ENCODE measurements at places on chromosomes 7 and 10.
A peak's percentile ranks its signal among the peaks of the same experiment; 100 is the strongest.

DNA sequence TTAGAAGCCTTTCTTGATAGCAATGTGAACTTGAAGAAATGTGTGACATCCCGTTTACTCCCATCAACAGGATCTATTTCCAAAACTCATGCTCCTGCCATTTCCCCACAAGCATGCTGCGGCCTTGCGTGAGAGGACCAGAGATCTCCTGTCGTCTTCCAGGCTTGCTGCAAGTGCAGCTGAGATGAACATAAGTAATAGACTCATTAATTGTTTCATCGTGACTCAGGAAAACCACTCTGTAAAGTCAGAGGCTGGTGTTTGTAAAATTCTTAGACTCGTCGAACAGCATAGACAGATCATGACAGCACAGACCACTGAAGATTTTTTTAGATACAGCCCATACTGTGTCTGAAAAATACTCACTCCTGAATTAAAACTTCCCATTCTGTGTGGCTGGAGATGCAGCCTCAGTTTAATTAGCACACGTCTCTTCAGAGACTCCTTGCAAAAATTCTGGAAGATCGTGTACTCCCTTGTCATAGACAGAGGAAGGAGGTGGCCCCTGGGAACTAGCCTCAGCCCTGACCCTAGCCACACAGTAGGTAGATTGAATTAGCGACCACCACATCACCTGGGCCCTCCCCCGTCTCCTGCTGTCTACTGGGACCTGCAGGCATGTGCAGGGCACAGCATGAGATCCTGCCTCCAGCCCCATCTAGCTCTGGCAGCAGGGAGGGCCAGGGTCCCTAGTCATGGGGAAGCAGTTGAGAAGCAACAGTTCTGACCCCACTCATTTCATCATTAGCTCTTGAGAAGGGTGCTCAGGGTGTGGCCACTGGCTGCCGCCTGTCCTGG is 226.0 kb downstream of the CELF2 start:
- no peak overlapping the region for H3K4me3 ChIP-seq
- peaks cover 33% of the 10 kb centered on the region for H3K4me1 ChIP-seq
- no peak for DNase-seq

DNA sequence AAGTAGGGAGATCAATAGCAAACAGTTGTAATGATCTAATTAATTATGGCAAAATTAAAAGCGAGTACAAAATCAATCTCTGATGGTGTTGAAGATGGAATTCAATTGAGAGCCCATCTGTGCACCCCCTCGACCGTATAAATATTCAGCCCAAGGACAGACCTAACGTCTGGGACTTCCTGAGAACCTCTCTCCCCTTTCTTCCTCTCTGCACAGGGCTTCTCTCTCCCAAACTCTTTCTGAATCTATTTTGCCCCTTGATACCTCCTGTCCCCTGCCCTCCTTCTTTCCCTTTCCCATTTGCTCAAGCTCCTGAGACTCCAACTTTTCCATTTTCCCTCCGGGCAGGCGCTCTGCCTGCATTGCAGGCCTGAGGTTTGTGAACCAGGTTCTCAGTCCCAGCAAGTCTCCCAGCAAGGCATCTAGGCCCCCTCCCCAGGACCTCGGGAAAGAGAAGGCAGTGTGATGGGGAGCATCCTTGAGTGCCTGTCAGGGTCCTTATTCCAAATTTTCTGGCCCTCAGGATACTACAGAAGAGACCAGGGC is 8.5 kb upstream of the PAX2 start:
- H3K27ac ChIP-seq = no peak overlapping the region
- no peaks in the 10 kb centered on the region for H3K36me3 ChIP-seq
- peak overlapping the region; percentile 61 for H3K4me3 ChIP-seq
- no peak for DNase-seq

- H3K27me3 ChIP-seq = peaks cover 4% of the 10 kb centered on the region
- no peak for DNase-seq
- peaks cover 6% of the 10 kb centered on the region for H3K4me1 ChIP-seq
- no peaks in the 10 kb centered on the region for H3K36me3 ChIP-seq
- H3K4me3 ChIP-seq = no peak overlapping the region
Observed at GRCh38 chr7:74362266-74362665, 73.1 kb downstream of the CLIP2 start.

- H3K27me3 ChIP-seq = peaks cover 2% of the 10 kb centered on the region
- no peak for DNase-seq
- H3K36me3 ChIP-seq = no peaks in the 10 kb centered on the region
- H3K4me1 ChIP-seq = no peaks in the 10 kb centered on the region
- no peak overlapping the region for H3K27ac ChIP-seq
- H3K4me3 ChIP-seq = no peak overlapping the region
Observed at GRCh38 chr7:82778021-82778420, 334.4 kb upstream of the CACNA2D1 start.

DNA sequence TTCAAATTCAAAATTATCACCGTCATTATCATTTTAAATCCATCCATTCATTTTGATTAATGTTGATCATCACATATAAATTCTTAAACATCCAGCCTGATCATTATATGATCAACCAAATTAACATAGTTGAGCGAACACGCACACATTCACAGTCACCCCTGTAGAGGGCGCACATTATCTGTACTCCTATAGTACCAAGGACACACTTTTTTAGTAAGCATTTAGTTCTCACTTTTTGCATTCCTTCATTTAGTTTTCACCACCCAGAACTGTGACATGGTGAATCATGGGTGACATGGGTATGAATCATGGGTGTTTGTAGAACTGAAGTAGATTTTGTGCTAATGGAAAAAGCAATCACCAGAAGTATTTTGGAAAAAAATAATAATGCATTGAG is 26.0 kb upstream of the ZNF735 start:
- no peak for DNase-seq
- H3K4me3 ChIP-seq = no peak overlapping the region
- H3K27me3 ChIP-seq = peaks cover 2% of the 10 kb centered on the region
- no peaks in the 10 kb centered on the region for H3K4me1 ChIP-seq
- H3K27ac ChIP-seq = no peak overlapping the region

GRCh38 chr7:82257118-82257695 is 186.4 kb downstream of the CACNA2D1 start:
- no peak overlapping the region for H3K4me3 ChIP-seq
- no peak overlapping the region for H3K27ac ChIP-seq
- H3K36me3 ChIP-seq = no peaks in the 10 kb centered on the region
- peaks cover 6% of the 10 kb centered on the region for H3K4me1 ChIP-seq
- H3K27me3 ChIP-seq = peaks cover 2% of the 10 kb centered on the region
- DNase-seq = no peak

DNA sequence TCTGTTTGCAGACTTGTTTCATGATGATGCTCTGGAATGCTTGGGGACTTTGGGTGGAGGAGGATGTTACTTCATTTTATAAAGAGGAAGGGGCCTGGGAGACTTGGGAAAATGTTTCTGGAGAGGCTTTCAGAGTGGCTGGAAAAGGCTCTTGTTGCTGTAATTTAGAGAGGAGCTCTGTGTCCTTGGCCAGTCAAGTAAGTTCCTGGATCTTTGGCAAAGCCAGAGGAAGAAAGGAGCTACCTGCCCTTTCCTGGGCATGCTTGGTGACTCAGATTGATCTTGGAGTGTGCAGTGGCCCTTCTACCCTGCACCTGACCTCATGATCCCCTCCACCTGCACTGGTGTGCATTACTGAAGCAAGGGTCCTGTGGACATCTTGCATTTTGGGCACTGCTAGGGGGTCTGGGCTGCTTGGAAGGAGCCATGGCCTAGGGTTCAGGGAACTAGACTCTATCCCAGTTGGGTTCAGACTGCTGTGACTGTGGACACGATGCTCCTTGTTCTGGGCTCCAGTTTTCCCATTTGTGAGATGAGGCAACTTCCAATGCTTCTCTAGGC is 56.1 kb downstream of the ADCYAP1R1 start:
- DNase-seq = no peak
- H3K36me3 ChIP-seq = no peaks in the 10 kb centered on the region
- H3K27me3 ChIP-seq = no peaks in the 10 kb centered on the region
- H3K4me3 ChIP-seq = no peak overlapping the region
- peaks cover under 1% of the 10 kb centered on the region for H3K4me1 ChIP-seq

DNA sequence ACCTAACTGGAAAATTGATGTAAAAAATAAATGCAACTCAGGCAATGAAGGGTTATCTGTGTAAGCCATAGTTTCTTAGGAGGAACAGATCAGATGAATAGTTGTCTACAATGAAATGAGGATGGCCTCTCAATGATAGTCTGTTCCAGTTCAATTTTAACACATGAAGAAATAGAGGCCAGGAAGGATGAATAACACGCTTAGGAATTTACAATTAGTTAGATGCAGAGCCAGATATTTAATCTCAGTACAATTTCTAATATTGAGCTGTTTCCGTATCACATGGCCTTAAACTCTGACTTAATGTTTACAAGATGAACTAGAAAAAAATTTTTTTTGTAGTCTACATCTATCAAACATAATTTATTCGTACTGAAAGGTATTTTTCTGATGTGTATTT is 176.6 kb downstream of the GALNT11 start:
- no peak overlapping the region for H3K4me3 ChIP-seq
- H3K4me1 ChIP-seq = no peaks in the 10 kb centered on the region
- no peak overlapping the region for H3K27ac ChIP-seq
- no peaks in the 10 kb centered on the region for H3K36me3 ChIP-seq
- DNase-seq = no peak
- H3K27me3 ChIP-seq = no peaks in the 10 kb centered on the region

DNA sequence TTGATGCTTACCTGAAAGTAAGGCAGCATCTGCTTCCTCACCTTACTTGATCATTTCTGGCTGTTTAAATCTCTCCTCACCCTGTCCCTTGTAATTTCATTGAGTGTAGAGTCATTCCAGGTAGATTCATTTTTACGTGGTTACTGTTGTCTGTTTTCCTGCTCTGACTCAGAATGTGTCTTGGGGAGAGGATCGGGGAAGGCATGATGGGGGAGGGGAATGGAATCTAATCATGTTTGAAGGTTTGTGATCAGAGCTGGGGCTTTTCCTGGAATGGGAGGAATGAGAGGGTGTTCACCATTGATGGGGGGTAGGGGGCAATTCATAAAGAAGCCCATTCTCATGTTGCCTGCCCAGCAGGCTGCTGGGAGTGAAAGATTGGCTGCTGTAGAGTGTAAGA is 18.7 kb downstream of the SEC24C start:
- peaks cover 7% of the 10 kb centered on the region for H3K4me1 ChIP-seq
- H3K27me3 ChIP-seq = no peaks in the 10 kb centered on the region
- H3K4me3 ChIP-seq = no peak overlapping the region
- peaks cover 5% of the 10 kb centered on the region for H3K36me3 ChIP-seq
- no peak for DNase-seq
- no peak overlapping the region for H3K27ac ChIP-seq

GRCh38 chr10:84991301-84991700 is 662.9 kb downstream of the CCSER2 start:
- H3K36me3 ChIP-seq = no peaks in the 10 kb centered on the region
- H3K4me3 ChIP-seq = no peak overlapping the region
- no peaks in the 10 kb centered on the region for H3K27me3 ChIP-seq
- no peak for DNase-seq

DNA sequence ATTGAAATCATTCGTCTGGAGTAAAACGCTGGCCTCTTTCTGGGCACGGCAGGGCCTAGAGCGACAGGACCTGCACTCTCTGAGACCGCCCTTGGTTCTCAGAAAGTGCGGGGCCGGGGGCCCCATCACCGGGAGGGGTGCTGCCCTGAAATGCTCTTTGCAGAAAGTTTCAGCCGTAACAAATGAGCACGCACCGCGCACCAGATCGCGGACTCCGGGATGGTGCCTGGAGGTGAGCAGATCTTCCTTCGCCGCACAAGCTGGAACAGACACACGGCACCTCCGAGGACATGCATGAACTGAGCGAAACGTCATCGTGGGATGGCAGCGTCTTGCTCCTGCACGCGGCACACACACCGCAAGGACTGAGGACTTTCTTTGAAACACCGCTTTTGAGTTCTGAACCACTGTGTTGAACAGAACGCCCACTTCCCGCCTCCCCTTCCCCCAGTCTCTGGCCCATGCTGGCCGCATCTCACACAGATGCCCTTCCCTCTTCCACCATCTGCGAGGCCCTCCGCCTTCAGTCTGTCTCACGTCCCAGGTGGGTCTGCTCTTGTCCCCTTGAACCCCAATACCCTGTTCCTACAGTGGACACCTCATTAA is 538.7 kb upstream of the MGMT start:
- no peak overlapping the region for H3K4me3 ChIP-seq
- no peaks in the 10 kb centered on the region for H3K36me3 ChIP-seq

GRCh38 chr7:26658389-26659084 is 205.9 kb downstream of the SKAP2 start:
- H3K4me3 ChIP-seq = peak overlapping the region; percentile 57
- H3K27ac ChIP-seq = peak overlapping the region; percentile 96
- H3K36me3 ChIP-seq = no peaks in the 10 kb centered on the region
- peaks cover 74% of the 10 kb centered on the region for H3K4me1 ChIP-seq
- peak; percentile 22 for DNase-seq
- peaks cover 4% of the 10 kb centered on the region for H3K27me3 ChIP-seq

DNA sequence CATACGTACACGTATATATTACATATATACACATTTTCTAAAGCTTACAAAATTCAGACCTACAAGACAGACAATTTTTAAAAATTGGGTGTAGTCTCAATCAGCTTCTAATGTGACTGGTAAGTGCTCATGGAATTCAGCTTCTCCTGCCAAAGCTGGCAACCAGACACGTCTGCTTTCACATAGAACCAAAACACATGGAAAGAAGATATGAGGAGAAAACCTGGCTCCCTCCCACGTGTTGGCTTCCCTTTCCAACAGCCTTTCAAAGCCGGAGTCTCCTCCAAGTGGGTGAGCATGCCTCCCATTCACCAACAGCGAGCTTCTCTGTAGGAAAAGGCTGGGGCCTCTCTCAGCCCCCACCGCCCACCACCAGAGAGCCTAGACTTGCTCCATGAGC is 33.4 kb downstream of the CDCA7L start:
- H3K4me3 ChIP-seq = no peak overlapping the region
- no peak overlapping the region for H3K27ac ChIP-seq
- peaks cover 4% of the 10 kb centered on the region for H3K27me3 ChIP-seq
- H3K4me1 ChIP-seq = no peaks in the 10 kb centered on the region

- no peak for DNase-seq
- H3K4me3 ChIP-seq = no peak overlapping the region
- H3K27ac ChIP-seq = no peak overlapping the region
- H3K4me1 ChIP-seq = no peaks in the 10 kb centered on the region
- H3K36me3 ChIP-seq = no peaks in the 10 kb centered on the region
Observed at GRCh38 chr7:111080495-111081105, 10.3 kb upstream of the LRRN3 start.

DNA sequence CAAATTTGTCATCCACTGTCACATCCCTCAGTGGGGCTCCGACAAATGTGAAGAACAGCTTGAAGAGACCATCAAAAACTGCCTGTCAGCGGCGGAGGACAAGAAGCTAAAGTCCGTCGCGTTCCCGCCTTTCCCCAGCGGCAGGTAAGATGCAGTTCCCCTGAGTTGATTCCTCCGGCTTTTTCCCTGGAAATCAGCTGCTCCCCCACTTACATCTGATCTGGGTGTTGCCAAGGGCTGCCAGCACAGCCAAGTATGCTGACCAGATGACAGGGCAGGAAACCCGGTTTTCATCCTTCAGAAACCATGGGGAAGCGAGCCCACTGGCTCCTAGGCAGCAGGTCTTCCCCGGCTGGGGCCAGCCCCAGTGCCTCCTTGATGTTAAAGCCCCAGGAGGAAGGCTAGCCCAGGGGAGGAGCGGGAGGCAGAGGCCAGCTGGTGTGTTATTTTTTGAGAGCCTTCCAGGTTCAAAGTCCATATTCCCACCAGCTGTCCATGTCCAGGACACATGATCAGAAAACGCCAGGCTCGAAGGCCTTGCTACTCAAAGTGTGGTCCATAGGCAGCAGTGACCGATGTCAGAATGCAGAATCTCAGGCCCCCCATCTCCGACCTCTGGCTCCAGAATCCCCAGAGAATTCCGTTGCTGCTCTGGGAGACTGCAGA is 23.4 kb downstream of the AIFM2 start:
- DNase-seq = no peak
- peaks cover 4% of the 10 kb centered on the region for H3K36me3 ChIP-seq
- peaks cover 10% of the 10 kb centered on the region for H3K4me1 ChIP-seq
